T follicular helper cell (primary cell): ENCODE measurements at places on chromosomes 12 and 14.

GRCh38 chr12:67748743-67749040 is 100.1 kb downstream of the DYRK2 start:
- no peak for DNase-seq

- DNase-seq: no peak
These were observed 239.4 kb downstream of the C12orf75 start for GRCh38 chr12:105569886-105570285.

GRCh38 chr12:105262461-105263184 is 26.6 kb upstream of the APPL2 start:
- no peak for DNase-seq

DNA sequence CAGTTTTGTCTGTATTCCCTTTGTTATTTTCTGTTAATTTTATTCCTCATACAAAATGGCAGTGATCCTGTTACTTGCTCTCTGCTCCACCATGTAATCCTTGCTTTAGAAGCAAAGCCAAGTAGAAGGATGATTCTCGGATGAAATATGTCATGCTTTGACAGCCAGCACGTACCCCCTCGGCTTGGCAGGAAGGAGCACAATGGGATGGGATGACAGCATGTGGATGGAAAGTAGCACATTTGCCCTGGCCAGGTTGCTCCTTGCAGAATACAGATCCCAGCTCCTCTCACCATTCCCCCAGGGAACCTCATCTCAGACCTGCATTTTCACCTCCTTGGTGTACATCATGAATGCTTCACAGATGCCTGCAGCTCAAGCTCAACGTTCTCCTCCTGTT is 35.1 kb upstream of the ATF1 start:
- DNase-seq: no peak

GRCh38 chr14:25537846-25538455 is 488.0 kb upstream of the STXBP6 start:
- no peak for DNase-seq

DNA sequence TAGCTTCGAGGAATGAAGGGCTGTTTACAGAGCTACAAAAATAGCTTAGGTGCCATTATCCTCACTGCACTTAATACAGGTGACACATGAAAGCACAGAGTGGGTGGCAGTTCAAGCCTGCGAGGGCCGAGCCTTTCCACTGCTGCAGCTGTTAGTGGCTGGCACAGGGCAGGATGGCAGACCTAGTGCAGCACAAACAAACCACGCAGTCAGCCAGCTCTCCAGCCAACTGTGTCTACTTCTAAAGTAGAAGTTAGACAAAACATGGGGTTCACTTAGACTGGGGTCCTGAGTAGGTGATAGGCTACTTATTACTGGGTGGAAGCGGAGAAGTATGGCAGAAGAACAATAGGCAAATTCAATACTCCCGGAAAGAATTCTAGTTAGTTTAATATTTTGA is 95.4 kb downstream of the DUSP16 start:
- DNase-seq: no peak

- DNase-seq: no peak
These were observed 76.7 kb downstream of the MED13L start for GRCh38 chr12:116200812-116201211.

DNA sequence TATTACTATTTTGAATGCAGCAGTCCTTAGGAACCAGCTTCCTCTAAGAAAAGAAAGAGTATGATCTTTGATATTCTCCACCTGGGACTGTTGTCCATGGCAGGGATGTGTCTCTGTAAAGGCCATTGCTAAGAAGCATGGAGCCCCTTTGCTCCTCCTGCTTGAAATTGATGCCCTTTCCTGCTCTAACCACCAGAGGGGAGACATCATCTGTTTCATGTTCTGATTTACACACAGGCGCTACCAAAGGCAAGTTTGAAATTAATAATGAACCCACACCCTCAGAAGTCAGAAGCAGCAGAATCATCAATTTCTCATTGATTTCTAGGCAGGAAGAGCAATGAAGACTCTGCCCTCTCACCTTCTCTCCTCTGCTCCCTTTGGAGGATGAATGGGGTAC is 253.8 kb downstream of the RMST start:
- no peak for DNase-seq

- DNase-seq: no peak
These were observed 44.3 kb upstream of the STRN3 start for GRCh38 chr14:31070431-31070830.

GRCh38 chr14:76863724-76864407 is 37.7 kb downstream of the LRRC74A start:
- DNase-seq: no peak
